ENCODE measurements at places on chromosomes 11 and 22.

GRCh38 chr22:26534874-26535602 is 22.8 kb upstream of the TFIP11 start:
- H3K27me3 ChIP-seq, result no peaks in the 10 kb centered on the region
- no peak overlapping the region for H3K27ac ChIP-seq
- DNase-seq, result no peak
- no peak overlapping the region for H3K4me3 ChIP-seq
- peaks cover 1% of the 10 kb centered on the region for H3K4me1 ChIP-seq
- peaks cover 10% of the 10 kb centered on the region for H3K36me3 ChIP-seq

DNA sequence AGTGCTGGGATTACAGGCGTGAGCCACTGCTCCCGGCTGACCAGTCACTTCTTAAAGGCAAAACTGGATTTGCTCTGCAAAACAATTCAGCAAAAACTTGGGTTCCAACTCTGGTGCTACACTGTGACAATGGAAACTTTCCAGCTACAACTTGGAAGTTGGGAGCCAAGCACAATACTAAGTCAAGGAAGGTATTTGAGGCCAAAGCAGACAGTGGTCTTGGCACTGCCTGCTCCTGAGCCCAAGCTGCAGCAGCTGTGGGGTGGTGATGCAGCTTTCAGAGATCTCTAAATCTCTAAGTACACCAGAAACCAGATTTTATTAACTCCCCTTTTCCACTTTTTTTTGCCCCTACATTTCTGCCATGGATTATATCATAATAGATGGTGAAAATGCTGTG is 17.5 kb downstream of the ADM start:
- no peaks in the 10 kb centered on the region for H3K36me3 ChIP-seq
- no peaks in the 10 kb centered on the region for H3K27me3 ChIP-seq
- H3K27ac ChIP-seq, result no peak overlapping the region

DNA sequence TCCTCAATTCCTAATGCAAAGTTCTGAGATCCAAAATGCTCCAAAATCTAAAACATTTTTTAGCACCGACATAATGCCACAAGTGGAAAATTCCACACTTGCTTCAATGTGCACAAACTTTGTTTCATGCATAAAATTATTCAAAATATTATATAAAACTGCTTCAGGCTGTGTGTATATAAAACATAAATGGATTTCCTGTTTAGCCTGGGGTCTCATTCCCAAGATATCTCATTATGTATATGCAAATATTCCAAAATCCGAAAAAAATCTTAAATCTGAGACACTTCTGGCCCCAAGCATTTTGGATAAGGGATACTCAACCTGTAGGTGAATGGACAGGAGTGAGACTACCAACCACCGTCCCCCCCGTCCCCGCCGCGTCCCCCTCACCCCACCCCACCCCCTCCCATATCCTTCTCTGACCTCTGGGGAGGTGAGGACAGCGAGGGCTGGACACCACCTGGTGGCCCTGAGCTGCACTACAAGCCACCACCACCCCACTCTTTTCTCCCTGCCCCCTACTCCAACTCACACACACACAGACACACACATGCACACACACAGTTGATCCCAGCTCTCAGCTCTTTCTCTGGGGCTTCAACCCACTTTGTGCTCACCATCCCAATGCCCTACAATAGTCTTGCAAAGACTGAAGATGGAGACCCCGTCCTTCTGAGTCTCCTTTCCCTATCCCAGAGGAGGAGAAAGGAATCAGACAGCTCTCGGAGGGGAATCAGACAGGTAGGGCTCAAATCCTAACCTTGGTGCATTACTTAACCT is 101.0 kb downstream of the PDE2A start:
- H3K4me3 ChIP-seq, result no peak overlapping the region
- H3K27ac ChIP-seq, result no peak overlapping the region
- peaks cover 2% of the 10 kb centered on the region for H3K4me1 ChIP-seq
- H3K36me3 ChIP-seq, result no peaks in the 10 kb centered on the region
- peaks cover 15% of the 10 kb centered on the region for H3K27me3 ChIP-seq
- peak; percentile 56 for DNase-seq

DNA sequence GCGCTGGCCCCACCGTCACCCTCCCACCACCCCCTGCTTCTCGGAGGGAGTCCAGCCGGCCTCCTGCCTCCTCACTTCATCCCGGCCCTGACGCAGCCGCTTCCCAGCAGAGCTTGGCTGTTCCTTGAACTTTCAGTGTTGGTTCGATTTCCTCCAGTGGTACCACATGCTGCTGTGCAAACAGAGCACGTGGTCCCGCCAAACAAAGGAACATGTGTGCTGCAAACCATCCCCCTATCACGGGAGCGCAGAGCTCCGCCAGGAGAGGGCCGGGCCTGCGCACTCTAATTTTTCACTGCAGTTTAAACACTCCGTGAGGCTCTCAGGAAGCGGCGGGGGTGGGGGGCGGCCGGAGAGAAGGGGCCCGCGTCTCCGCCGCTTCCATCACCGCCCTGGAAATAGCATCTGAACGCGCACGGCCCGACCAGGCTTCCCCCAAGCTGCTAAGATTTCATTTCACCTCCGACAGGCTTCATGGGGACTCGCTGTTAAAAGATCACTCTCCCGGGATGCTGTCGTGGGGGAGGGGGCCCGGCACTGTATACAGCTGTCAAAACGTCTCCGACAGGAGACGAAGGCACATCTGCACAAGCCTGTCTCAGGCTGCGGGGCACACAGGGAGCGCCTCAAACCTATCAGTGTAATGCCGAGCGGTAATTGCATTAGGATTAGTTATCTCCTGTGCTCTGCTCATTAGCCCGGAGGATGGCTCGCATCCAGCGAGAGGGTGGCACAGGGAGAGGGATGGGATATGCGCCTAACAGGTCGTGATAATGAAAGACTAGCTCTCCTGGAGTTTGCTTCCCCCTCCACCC is 269.9 kb upstream of the SORL1-AS1 start:
- DNase-seq, result peak; percentile 37
- H3K27ac ChIP-seq, result no peak overlapping the region
- peak overlapping the region; percentile 5 for H3K4me3 ChIP-seq
- no peaks in the 10 kb centered on the region for H3K4me1 ChIP-seq

- H3K27ac ChIP-seq, result no peak overlapping the region
- no peak for DNase-seq
Observed at GRCh38 chr11:3837793-3838192, 3.0 kb downstream of the RHOG start.

- no peaks in the 10 kb centered on the region for H3K27me3 ChIP-seq
- H3K4me3 ChIP-seq, result no peak overlapping the region
- no peak for DNase-seq
- no peaks in the 10 kb centered on the region for H3K36me3 ChIP-seq
- H3K27ac ChIP-seq, result no peak overlapping the region
Observed at GRCh38 chr11:83205608-83206185, 12.2 kb downstream of the ANKRD42 start.

DNA sequence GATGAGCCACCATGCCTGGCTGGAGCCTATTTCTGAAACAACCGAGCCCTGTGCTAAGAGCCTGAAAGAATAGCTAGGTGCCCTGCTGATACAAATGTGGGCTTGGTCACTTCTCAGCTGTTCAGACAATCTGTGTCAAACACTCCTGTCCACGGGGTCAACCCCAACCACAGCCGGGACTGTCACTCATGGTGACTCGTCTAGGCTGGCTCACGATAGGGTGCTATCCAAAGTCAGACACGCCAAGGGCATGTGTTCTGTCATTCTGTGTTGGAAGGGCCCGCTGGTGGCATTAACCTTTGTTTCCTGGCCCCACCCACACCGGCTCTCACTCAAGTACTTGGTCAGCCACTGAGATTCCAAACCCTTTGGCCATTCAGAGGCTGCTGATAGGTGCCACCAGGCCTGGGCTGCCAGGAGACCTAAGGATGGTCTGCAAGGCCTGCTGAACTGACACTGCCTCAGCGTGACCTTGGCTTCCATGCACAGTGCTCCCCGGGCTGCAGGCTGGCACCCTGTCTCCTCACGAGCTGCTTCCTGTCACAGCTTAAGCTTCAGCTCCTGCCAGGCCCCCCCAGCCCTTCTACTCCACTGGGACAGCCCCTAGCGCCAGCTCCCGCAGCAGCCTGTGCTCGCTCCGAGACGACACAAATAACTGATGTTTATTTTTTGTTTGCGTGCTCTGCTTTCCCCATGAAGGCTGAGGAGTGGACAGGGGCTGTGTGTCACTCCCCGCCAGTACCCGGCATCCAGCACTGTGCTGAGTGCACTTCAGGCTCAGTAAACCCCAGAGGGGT is 14.2 kb upstream of the CDC42BPG start:
- DNase-seq, result no peak
- H3K4me3 ChIP-seq, result no peak overlapping the region
- peaks cover 17% of the 10 kb centered on the region for H3K4me1 ChIP-seq
- peaks cover 19% of the 10 kb centered on the region for H3K36me3 ChIP-seq

GRCh38 chr11:6576471-6577373 is 26.7 kb downstream of the RRP8 start:
- H3K36me3 ChIP-seq, result no peaks in the 10 kb centered on the region
- H3K4me3 ChIP-seq, result no peak overlapping the region
- H3K4me1 ChIP-seq, result no peaks in the 10 kb centered on the region
- H3K27ac ChIP-seq, result no peak overlapping the region

- peaks cover 5% of the 10 kb centered on the region for H3K36me3 ChIP-seq
- no peak overlapping the region for H3K27ac ChIP-seq
- H3K27me3 ChIP-seq, result no peaks in the 10 kb centered on the region
- peak; percentile 32 for DNase-seq
Observed at GRCh38 chr11:114075891-114076441, 16.5 kb downstream of the ZBTB16 start.

DNA sequence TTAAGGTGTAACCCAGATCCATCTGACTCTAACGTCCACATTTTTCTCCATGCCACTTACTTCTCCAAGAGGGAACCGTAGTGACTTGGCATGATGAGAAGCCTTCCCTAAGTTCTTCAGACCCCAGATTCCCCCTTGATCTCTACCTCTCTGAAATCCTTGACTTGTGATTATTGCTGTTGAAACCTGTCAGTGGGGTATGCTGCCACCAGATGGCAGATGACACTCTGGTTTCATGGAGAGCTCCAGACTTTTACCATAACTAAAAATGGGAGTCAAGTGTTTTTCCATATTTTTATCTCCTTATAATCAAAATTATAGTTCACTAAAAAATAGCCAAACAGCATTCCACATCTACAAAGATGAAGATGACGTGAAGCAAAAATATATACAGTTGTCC is 504.2 kb downstream of the SOX6 start:
- H3K36me3 ChIP-seq, result no peaks in the 10 kb centered on the region
- no peak overlapping the region for H3K27ac ChIP-seq
- H3K27me3 ChIP-seq, result peaks cover 13% of the 10 kb centered on the region

GRCh38 chr11:67468056-67468455 is 995 bp downstream of the TMEM134 start:
- H3K4me1 ChIP-seq, result peaks cover 18% of the 10 kb centered on the region
- H3K27me3 ChIP-seq, result peaks cover 2% of the 10 kb centered on the region
- no peaks in the 10 kb centered on the region for H3K36me3 ChIP-seq
- H3K27ac ChIP-seq, result no peak overlapping the region
- H3K4me3 ChIP-seq, result peak overlapping the region; percentile 92

- no peaks in the 10 kb centered on the region for H3K36me3 ChIP-seq
- no peak for DNase-seq
- H3K27ac ChIP-seq, result no peak overlapping the region
- H3K4me1 ChIP-seq, result peaks cover 4% of the 10 kb centered on the region
- H3K4me3 ChIP-seq, result no peak overlapping the region
Observed at GRCh38 chr22:35541254-35541748, 670 bp downstream of the RASD2 start.

DNA sequence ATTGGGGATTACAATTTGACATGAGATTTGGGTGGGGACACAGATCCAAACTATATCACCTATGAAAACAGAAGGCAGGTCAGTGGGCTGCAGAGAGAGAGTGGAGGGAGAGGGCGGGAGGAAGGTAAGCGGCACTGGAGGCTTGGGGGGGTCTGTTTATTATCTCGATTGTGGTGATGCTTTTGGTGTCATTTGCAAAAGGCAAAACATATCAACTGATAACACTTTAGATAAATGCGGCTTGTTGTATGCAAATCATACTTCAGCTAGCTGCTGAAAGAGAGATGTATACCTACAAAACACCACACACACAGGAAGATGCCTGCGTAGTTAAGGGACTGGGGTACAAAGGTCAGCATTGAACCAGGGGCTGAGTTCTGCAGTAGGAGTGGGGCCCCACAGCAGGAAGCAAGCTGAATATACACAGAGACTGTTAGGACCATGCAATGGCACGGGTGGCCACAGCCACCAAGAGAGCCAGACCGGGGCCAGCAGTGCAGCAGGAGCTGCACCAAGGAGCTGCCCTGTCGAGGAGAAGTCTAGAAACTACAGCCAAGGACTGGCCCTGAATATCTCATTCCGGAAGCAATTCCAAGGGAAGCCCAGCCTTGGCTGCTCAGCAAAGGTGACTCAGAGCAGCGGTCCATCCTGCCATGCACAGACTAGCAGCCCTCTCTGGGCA is 23.8 kb upstream of the TOLLIP start:
- H3K4me1 ChIP-seq, result peaks cover 6% of the 10 kb centered on the region
- no peaks in the 10 kb centered on the region for H3K27me3 ChIP-seq
- H3K27ac ChIP-seq, result no peak overlapping the region
- peaks cover 1% of the 10 kb centered on the region for H3K36me3 ChIP-seq

DNA sequence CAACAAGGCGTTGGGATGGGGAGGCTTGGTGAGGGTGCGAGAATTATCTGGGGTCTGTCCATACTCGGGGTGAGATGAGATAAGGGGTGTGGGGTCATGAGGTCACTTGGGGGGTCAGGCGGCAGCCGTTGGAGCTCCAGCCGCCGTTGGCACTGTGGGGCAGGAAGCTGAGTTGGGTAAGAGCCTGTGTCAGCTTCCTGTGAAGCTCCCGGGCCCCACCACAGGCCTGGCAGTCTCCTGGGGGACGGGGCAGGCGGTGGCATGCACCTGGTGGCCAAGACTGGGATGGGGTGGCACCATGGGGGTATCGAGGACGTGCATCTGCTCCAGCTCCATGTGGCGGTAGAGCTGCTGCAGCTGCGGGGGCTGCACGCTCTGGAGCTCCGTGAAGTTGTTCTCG is 7.1 kb upstream of the MYBPC3 start:
- no peaks in the 10 kb centered on the region for H3K4me1 ChIP-seq
- no peaks in the 10 kb centered on the region for H3K36me3 ChIP-seq
- no peak for DNase-seq

DNA sequence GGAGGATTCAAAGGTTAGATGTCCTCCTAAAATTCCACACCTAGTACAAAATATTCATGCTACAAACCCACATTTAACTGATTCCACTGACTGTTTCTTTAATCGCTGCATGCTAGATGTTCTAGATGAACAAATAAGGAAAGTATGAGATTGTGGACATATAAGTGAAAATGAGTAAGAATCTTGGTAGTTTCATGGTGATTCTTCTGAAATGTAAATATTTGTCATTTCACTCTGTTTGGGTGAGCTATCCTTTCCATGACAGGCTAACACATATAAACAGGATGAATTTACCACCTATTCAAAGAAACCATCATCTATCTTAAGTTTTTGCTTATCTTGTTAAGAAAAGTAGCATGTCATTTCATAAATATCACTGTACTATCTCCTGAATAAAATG is 14.8 kb downstream of the OR5B3 start:
- H3K4me1 ChIP-seq, result no peaks in the 10 kb centered on the region
- no peak overlapping the region for H3K4me3 ChIP-seq
- H3K36me3 ChIP-seq, result no peaks in the 10 kb centered on the region
- H3K27ac ChIP-seq, result no peak overlapping the region

- no peak overlapping the region for H3K4me3 ChIP-seq
- H3K27me3 ChIP-seq, result no peaks in the 10 kb centered on the region
- no peak overlapping the region for H3K27ac ChIP-seq
- no peak for DNase-seq
- H3K4me1 ChIP-seq, result peaks cover 2% of the 10 kb centered on the region
Observed at GRCh38 chr11:128627666-128628324, 40.4 kb upstream of the ETS1 start.

- peaks cover 11% of the 10 kb centered on the region for H3K36me3 ChIP-seq
- H3K27ac ChIP-seq, result no peak overlapping the region
- DNase-seq, result no peak
- H3K4me3 ChIP-seq, result no peak overlapping the region
Observed at GRCh38 chr22:37970864-37971263, 13.5 kb downstream of the SOX10 start.

All from neuronal stem cell (in vitro differentiated cells).